ENCODE measurements at places on chromosomes 6 and 20. TPM values are rescaled to one million over a fixed set of nuclear protein-coding genes. Genes with fewer than 3 reads are reported as not detected.

GRCh38 chr6:155400654-155400965 is 55.0 kb downstream of the NOX3 start:
- DNase-seq = no peak

GRCh38 chr20:32967961-32968457 is 36.2 kb downstream of the SUN5 start:
- peak; percentile 82 for DNase-seq

DNA sequence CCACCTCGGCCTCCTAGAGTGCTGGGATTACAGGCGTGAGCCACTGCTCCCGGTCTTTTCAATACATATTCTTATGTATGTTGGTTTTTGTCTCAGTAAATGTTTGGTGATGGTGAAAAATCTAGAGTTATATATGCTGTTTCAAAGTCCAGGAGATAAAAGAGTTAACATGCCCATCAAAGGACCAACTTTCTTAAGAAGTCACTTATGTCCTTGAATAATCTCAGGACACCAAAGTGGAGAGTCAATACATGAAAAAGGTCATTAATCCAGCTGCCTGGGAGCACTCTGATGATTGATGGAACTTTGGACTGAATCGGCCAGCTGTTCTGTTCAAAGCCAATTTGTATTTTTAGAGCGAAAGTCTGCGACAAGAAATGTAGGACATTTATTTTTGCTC is 59.8 kb upstream of the HDAC2 start:
- DNase-seq = no peak

DNA sequence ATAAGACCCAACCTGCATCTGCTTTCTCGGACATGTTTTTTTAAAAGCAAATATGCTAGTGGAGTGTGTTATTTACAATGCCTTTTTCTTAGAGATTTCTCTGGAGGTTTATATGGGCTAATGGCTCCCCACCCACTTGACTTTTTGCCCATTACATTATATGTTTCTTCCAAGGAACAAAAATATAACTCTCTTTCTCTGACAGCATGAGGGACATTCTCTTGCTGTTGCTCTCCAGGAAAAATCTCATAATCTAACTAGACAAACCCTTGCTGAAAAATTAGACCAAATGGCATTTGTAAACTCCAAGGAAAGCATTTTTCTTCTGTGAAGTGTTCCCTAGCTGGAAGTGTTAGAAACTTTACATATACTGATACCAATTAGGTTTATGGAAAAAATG is 213.7 kb downstream of the PRL start:
- no peak for DNase-seq

DNA sequence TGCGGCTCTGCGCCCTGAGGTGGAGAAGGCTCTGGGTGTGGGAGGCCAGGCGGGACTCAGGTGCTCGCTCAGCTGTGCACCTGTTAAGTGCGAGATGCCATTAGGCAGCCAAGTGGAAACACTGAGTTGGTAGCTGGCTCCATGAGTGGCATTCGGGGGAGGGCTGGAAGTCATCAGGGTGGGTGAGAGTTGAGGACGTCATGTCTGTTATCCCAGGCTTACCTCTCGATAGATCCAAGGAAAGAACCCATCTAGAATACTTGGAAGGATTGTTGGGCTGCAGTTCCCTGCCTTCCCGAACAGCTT is 41.3 kb downstream of the TAF8 start:
- DNase-seq = no peak

- no peak for DNase-seq
These were observed 473.4 kb downstream of the BTBD3 start for GRCh38 chr20:12391099-12391498.

DNA sequence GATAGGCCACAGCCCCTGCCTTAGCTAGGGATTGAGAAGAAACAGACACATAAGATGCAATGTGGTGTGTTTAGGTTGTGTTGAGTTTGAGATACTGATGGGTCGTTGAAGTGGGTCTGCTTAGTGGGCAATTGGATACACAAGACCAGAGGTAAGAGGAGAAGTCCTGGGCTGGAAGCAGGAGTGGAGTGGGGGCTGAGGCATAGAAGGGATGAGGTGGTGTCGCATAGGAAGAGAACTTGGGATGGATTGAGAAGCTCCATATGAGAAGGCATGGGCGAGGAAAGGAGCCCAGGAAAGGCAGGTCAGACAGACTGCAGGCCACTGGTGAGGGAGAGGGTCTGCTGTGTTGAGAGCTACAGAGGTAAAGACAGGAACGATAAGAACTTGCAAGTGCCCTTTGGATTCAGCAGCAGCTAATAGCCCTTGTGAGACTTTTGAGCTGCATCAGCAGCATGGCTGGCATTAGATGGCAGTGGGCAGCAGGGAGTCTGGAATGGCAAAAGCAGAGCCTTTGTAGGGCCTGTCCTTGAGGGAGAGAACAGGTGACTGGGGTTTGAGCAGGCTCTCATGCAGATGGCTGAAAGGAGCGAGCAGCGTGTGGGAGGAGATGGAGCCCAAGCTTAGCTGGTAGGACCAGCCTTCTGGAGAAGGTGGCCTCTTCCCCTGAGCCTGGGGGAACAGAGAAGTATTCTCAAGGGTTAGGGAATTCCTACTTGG is 33.2 kb downstream of the PLCG1 start:
- no peak for DNase-seq

RBPJL gene
- total RNA-seq = not detected

GRCh38 chr6:159715166-159715565 is 12.1 kb upstream of the WTAP start:
- no peak for DNase-seq

POM121L2 gene
- total RNA-seq = not detected

- no peak for DNase-seq
These were observed 235.6 kb downstream of the PLCB1 start for GRCh38 chr20:8367689-8368088.

TM9SF4 gene
- total RNA-seq = 48.0 TPM

- DNase-seq = no peak
These were observed 155.4 kb downstream of the SMOC2 start for GRCh38 chr6:168596344-168596743.

DNA sequence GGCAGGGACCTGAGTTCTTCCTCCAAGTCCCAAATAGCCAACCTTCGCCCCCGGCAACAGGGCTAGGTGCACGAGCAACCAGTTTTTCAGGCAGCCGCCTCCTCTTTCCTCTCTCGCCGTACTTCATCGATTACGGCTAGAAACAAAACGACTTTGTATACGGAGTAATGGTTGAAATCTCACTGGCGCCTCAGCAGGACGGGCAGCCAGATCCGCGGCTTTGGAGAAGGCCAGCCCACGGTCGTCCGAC is 333 bp upstream of the SMIM13 start:
- no peak for DNase-seq

DNA sequence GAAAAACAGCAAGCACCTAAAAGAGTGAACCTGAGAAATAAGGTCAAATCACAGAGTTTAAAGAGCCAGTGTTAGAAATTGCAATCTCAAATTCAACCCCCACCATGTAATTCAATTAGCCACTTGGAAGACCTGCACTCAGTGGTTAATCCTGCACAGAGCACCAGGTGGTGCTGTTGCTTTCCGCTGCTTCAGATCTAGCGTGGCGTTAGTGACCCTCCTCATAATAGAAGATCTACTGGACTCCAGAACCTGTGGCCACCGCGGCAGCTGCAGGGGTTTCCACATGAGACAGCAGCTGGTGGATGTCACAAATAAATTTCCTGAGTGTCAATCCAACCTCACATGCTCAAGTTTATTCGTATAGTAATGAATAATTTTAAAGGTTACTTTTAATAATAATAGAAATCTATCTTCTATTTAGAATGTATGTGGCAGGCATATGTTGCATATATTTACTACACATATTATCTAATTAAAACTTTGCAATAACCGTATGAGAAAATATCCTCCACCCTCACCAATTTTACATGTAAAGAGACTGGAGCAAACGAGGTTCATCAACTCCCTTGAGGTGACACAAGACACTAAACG is 84.4 kb downstream of the SYNE1 start:
- peak; percentile 30 for DNase-seq

CD109 gene
- total RNA-seq = 22.8 TPM

- DNase-seq = no peak
These were observed 2.6 kb downstream of the SCUBE3 start for GRCh38 chr6:35216412-35216732.

NCOA7 gene
- 62.5 TPM for total RNA-seq

DNA sequence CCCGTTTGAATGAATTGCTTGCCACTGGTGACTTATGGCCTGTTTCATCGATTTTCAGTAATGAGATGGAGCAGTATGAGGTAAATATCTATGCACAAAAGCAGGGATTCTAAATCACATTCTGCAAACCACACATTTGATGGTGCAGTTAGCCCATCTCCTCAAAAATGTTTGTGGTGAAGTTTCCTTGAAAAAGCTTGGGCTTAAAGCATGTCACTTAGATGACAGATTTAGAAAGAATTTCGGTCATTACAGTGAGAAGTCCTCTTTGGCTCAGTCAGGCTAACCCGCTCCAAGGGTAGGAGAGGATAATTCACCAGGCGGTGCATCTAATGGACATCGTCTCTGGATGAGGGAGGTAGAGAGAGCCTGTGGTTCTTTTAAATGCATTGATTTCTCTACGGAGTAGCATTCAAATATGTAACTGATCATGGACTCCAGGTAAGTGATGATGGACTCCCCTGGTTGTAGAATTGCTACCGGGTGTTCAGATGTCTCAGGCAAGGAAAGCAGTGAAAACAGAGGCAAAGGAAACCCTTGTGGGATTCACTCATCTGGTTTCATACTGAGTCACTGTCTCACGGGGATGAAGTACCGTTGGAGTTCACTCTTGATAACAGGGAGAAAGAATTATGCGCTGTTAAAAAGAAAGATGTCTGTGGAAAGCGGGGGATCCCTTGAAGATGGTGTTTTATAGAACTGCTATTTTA is 65.3 kb downstream of the AIG1 start:
- DNase-seq = no peak

CST3 gene
- total RNA-seq = 3.0 TPM

GRCh38 chr6:147065786-147066185 is 138.4 kb upstream of the STXBP5 start:
- no peak for DNase-seq

GRCh38 chr6:210778-211374 is 81.4 kb upstream of the DUSP22 start:
- DNase-seq = no peak

GRCh38 chr6:41256383-41256782 is 28.2 kb downstream of the TREML4 start:
- DNase-seq = no peak

DNA sequence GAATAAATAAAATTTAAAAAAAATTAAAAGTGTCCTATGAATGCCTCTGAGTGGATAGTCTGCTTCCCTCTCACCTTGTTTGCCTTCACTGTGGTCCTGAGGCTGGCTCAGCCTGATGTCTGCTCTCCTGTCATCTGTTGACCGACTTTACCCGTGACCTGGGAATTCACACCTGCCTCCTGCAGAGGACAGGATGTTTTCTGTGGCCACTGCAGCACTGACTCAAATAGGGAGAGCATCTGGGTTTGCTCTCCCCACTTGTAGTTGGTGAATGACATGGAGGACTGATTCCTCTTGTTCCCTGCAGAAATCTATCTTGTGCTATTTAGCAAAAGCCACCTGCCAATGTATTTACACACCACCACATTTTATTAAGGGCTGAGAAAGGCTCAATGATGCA is 52.4 kb upstream of the ERVFRD-1 start:
- no peak for DNase-seq

AVP gene
- total RNA-seq = not detected

MROH8 gene
- 3.0 TPM for total RNA-seq

BNIP5 gene
- not detected for total RNA-seq

DNA sequence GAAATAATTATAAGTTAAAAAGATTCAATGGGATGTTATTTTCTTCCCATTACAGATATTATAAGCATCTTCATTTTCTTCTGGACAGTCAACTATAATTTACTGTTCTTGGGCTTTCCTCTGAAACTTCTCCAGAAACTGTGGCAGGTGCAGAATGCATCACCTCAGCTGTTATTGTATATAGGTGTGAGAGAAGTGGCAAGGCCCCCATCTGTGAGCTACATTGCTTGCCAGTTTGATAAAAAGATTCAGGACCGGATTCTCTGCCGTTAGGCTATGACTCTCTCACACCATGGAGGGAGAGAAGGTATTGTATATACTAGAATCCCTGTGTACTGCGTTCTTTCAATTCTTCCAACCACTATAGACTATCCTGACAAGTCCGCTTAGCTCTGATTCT is 135.8 kb upstream of the CENPW start:
- DNase-seq = no peak

DNA sequence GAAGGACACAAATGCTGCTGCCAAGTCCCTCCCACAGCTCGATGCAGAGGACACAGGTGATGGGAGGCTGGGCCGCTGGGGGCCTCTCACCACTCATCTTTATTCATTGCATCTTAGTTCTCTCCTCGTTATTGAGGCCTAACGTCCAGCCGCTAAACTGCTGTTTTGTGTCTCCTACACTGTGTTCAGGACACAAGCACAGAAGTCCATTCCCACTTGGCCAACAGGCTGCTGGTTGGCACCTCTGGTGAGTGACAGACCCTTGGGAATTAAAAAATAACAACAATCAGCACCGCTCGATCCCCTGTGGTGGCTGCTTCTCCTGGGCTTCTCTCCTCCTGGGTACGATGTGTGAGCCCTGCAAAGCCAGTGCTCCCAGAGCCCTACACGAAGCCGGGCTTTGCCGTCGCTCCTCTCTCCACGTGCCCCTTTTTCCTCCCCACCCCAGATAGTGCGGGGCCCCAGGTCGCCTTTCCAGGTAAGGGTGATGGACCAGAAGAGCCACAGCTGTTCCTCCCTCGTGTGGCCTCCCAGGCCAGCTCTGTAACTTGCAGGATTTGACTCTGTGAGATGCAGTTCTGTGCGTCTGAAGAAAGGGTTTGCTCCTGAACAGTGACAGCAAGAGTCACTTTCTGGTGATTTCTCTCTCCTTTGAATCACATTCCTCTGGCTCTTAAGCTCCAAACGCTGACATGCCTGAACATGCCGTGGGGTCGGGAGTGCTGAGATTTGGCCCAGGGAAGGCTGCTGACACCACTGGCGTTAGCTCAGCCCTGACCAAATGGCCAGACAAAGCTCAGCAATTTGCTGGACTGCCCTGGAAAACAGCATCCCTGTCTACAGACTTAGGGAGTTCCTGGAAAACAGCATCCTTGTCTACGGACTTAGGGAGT is 59.3 kb downstream of the DLL1 start:
- no peak for DNase-seq

DNA sequence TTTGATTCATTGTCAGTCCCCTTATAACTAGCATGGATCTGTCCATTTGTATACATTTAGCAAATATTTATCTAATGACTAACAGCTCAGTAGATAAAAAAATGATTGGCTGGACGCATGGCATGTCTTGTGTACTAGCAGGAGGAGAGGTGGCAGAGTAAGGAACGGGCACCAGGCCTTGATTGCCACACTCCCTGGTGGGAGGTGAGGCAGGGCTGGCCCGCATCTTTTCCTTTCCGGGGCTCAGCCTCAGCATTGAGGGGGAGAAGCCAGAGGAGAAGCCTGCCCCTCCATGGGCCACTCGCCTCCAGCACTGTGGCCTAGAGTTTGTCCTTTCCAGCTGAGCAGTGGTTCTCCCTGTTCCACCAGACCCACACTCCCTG is 84.9 kb upstream of the TMEM181 start:
- no peak for DNase-seq

DNA sequence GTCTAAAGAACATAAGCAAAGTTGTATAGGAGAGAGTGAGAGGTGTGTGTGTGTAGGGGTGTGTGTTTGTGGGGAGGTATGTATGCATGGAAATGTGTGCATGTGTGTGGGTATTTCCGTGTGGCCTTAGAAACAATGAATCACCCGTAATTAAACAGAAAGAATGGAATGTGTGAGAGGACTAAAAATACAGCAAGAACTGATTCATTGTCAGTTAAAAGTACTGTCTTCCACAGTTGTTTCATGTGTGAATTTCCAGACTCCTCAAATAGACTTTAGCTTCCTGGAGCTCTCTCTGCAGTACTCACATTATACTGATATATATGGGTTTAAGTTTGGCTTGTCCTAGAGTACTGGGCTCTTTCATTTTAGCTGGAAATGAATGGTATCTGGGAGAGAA is 145.7 kb downstream of the RIMS1 start:
- DNase-seq = no peak
